ENCODE measurements at places on chromosomes 2 and 18. TPM values are rescaled to one million over a fixed set of nuclear protein-coding genes. Genes with fewer than 3 reads are reported as not detected.

- DNase-seq: peak; percentile 36
These were observed 1076.2 kb downstream of the TSN start for GRCh38 chr2:122831649-122832048.

DNA sequence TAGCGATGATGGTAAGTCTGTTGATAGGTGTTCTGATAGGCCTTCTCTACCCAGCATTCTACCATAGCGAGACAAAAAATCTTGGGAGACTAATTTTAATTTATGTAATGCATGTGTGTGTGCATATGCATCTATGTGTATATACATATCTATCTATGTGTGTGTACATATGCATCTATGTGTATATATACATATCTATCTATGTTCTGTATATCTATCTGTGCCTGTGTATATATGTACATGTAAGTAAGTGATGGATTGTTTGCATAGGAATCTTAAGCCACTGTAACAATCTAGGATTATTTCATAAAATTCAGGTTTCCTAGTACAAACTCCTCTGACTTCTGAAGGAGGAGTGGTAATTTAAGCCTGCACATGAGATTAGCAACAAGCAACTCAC is 197.2 kb upstream of the PXDN start:
- no peak for DNase-seq

- no peak for DNase-seq
These were observed 30.6 kb upstream of the CEP68 start for GRCh38 chr2:65025453-65026123.

DNA sequence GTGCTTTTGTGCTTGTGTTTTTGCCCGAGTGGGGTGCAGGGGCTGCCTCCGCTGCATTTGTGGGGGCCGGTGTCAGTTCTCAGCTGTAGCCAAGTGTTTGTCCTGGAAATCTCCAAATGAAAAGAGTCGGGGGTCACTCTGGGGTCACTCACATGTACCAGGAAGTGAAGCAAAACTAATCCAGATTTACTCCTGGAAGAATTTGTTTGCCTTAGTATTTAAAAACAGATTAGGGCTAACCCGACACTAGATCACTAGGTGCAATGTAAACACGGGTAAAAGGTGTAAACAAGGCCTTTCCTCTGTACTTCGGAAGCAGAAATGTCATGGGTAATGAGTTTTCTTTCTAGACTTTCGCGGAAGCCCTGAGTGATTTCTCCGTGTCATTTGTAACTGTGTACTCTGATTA is 50.3 kb downstream of the GBX2 start:
- DNase-seq: no peak

DNA sequence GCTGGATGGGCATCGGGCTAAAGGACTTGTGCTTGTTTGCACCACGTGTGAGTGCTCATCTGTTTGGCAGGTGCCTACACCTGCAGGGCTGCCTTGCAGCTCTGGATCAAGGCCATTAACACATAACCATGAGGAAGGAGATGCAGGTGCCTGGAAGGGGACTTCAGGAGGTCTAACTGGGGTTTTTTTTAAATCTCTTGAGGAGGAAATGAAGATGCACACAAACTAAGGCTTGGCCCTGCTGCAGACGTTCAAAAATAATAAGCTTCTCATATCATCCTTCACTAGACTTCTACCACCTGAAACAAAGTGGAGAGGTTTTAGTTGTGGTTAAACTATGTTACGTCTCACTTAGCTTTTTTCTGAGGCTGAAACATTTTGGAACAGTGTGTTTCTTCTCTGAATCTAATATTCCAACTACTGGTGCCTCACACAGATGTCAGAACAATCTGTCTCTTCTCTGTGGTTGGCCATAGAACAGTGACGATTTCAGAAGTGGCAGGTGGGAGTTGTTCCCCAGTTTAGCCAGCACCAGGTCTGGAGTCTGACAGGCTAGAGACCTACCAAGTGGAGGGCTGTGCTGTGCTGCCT is 36.5 kb downstream of the BCL2L11 start:
- no peak for DNase-seq

- DNase-seq: no peak
These were observed 26.2 kb upstream of the KCNG2 start for GRCh38 chr18:79771446-79772107.

DNA sequence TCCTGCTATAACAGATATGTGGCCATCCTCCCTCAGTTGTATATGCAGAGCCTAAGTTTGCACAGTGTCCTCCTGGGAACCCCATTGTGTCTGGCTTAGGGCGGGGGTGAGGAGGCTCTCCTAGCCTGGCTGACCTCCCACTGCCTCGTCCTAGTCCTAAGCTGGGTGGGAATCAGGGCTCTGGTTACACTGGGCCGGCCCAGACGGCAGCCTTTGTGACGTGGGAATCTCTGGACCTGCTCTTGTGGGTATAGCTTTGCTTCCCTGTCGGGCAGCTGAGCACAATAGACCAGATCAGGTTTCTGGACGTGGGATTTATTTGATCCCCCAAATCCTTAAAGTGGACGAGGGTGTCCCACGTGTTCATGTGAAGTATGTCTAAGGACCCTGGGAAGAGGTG is 2.9 kb downstream of the ACKR3 start:
- DNase-seq: no peak

DNA sequence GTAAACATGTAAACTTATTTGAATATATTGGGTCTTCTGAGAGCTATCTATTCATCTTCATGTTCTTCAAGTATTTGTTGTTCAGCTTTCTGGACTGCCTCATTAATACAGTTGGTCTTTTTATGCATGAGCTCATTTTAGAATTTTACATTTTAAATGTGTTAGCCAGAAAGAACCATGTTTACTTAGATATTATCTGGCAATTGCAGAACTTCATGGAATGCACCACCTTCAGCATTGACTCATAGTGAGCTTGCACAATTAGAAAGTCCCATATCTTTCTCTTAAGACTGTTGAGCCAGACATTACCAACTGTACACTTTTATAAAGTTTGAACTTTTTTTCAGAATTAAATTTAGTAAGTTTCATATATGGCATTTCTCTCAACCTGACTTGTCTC is 536.7 kb downstream of the RIT2 start:
- DNase-seq: no peak

DNA sequence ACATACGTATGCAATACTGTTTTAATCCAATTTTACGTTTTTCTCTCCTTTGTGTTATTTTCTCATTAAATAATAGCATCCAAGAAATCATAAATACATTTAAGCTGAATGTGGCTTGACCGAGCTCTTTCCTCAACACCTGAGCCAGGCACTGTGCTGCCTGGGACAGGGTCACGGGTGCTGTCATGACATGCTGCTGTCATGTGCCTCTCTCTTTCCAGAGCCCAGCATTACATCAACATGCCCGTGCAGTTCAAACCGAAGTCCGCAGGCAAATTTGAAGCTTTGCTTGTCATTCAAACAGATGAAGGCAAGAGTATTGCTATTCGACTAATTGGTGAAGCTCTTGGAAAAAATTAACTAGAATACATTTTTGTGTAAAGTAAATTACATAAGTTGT is 94.1 kb upstream of the LDLRAD4 start:
- no peak for DNase-seq

DNA sequence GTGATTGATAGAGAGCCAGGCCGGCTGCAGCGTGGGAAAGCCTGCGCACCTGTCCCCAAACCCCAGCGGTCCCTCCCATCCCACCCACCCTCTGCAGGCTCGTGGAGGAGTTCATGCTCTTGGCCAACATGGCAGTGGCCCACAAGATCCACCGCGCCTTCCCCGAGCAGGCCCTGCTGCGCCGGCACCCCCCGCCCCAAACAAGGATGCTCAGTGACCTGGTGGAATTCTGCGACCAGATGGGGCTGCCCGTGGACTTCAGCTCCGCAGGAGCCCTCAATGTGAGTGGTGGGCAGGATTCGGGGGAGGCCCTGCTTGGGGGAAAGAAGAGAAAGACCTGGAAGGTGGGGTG is 48.9 kb upstream of the ALPP start:
- DNase-seq: no peak

DNA sequence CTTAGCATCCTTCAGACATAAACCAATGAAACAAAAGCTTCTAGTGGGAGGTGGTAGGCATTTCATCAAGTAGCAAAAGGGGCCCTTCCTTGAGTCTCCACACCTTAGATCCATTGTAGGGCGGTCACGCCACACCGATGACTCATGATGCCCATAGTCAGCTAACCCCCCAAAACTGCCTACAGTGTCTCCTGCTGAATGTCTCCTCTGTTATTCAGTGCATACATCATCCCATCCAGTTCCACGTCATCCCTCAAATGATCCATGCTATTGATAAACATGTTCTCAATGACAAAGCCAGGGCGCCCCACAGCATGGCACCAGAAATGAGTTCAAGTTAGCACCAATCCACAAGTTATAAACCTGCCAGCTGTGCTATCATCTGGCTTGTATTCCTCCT is 57.4 kb upstream of the ACKR3 start:
- no peak for DNase-seq

DNA sequence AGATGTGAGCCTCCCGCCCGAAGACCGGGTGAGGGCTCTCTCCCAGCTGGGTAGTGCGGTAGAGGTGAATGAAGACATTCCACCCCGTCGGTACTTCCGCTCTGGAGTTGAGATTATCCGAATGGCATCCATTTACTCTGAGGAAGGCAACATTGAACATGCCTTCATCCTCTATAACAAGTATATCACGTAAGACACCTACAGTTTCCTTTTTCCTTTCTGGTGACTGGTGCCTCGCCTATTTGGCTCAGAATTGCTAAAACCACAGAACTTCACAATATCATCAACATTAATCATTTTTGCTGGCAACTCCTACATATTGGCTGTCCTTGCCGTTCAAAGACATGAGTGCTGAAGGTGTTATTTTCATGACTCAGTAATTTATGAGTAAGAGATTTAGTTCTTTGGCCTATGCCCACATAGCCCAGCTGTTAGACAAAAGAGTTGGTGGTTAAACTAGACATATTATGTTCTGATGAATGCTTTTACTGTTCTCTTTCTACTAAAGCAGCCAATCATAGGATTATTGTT is 2.2 kb downstream of the STAMBP start:
- DNase-seq: no peak

DNA sequence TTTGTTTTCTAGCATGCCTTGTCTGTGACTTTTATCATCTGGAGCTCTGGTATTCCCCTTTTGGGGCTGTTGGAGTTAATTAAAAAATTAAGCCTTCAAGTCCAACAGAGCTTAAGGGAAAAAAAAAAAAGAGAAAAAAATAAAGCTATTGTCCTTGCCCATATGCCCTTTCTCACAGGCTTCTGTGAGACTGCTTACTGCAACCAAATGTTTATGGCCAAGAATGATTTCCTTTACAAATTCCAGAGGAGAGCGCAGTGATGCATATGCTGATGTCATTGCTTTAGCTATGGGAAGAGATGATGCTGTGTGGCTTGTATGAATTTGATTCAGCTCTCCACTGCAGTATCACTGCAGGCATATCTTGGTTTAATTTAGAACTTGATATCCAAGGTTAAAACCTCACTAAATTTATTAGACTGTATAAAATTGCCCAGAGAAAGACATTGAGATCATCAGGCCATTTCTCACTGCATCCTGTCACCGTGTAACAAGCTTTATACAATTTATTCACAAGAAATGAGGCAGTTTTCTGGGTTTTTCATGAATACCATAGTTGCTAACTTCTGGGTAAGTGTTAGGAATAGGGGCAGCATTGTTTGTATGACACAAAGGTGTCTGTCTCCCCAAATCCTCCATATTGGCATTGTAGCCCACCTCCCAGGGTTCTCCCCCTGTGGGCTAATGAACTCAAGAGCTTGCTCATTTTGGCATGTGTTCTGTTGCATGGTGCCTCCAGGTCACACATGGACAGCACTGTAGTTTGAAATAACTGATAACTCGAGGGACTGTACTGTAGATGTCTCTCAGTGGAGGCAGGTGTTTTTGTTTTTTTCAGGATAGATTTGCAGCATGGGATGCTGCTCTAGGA is 85.0 kb downstream of the TANC1 start:
- DNase-seq: no peak

DNA sequence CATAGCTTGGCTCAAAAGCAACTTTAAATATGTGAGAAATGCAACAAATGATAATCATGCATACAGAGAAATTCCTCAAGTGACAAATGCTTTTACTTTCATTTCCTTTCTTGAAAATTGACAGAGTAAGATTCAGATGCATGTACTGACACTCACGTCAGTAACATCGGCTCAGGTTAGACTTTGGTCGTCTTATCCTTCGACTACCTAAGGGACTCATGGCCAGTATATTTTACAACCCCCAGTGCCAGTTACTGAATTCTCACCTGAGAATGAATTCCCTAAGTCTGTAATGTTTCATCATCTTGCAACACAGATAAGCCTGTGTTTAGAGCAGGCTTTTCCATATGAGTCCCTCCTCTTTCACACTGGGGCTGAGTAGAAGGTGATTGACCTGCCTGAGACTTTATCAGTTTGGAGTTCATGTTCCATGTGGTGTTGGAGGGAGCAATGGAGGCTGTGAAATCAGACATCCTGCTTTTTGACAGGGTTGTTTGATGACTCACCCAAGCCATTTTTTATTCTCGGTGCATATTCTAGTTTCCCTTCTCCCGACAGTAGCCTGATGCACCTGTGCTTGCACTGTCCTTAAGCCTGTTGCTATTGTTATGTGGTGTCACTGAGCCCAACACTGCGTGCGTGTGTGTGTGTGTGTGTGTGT is 30.5 kb upstream of the ATP8B1 start:
- no peak for DNase-seq

- no peak for DNase-seq
These were observed 23.2 kb downstream of the HDAC4 start for GRCh38 chr2:239377591-239377990.

The EMILIN1 gene
- 0.31 TPM for total RNA-seq

The PRKAG3 gene
- not detected for total RNA-seq

The FLACC1 gene
- 0.39 TPM for total RNA-seq

The GALNT3 gene
- total RNA-seq: 0.10 TPM

The ADGRF3 gene
- total RNA-seq: not detected

The AQP12A gene
- total RNA-seq: not detected

The MDH1B gene
- 0.85 TPM for total RNA-seq

The IL36G gene
- not detected for total RNA-seq

The TBR1 gene
- total RNA-seq: not detected

The GLB1L gene
- total RNA-seq: 8.1 TPM

The C2orf80 gene
- not detected for total RNA-seq

The TP53I3 gene
- 51.3 TPM for total RNA-seq

The FMNL2 gene
- 33.6 TPM for total RNA-seq

The NMUR1 gene
- total RNA-seq: 0.28 TPM

The BCL11A gene
- 0.33 TPM for total RNA-seq

The SRD5A2 gene
- not detected for total RNA-seq
